GM04503 (cell line): ENCODE measurements at places on chromosomes 16 and 17.

DNA sequence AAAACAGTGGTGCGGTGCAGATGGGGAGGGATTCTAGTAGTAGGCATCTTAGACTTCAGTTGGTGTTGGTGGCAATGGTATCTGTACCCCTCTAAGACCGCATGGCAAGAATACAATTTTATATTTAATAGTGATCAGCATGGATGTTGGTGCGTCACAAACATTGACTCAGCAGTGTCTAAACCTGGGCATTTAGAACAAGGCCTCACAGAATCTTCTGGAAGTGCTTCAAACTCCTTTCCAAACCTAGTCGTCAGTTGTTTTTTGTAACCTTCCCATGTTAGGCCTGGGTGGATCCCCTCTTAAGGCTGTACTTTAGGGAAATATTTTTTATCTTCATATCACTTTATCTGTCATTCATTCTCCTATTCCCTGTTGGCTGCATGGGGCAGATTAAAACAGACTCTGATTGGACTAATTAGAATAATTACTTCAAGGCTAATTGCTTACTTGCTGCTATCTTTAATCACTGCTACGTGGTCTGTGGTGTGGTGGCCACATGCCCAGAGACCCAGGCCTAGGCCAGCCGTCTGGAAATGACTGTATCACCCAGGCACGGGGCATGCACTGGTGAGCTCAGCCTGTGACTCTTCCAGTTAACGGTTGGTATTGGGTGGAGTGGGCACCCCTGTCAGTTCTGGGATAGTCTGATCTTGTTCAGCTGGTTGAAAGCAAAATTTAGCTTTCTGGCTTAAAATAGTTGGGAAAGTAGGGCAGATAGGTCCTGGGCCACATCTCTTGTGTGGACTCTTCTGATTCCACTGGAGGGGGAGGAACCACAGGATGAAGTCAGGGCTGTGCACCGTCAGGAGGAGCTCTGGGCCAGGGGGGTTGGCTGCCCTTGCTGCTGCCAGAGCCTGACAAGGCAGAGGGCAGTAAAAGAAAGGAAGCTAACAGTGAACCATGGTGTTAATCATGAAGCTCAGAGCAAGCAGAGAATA is 4.5 kb downstream of the ALKBH5 start:
- DNase-seq: peak; percentile 39

DNA sequence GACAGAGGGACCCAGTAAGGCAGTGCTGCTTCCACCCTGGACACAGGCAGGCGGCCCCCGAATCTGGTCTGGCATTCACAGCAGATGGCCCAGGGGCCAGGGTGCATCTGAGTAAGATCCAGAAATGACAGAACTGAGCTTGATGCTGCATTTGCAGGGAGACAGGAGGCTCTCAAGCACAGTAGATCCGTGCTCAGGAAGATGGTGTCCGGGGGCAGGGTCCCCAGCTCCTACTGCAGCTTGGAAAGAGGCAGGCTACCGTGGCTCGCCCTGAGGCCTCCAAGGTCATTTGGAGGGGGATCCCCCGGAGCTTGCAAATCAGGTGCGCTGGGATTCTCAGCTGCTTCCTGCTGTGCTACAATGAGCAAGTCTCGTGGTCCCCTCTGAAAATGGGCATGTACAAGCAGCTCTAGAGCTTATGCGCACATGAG is 2.2 kb downstream of the C16orf95 start:
- DNase-seq: no peak

DNA sequence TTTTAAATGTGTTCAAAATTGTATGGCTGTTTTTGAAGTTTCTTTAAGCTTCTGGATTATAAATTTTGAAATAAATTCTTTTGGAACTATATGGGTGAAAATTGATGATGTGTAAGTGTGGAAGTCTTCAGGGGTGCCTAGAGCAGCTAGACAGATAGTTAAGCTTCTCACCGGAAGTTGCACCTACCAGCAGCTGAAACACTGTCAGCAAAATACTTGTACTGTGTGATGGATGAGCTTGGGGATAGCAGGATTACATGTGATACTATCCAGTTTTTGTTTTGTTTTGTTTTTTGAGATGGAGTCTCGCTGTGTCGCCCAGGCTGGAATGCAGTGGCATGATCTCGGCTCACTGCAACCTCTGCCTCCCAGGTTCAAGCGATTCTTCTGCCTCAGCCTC is 19.7 kb downstream of the RBL2 start:
- DNase-seq: no peak

- DNase-seq: no peak
Measured at GRCh38 chr16:3216263-3216640, 18.7 kb downstream of the ZNF200 start.

DNA sequence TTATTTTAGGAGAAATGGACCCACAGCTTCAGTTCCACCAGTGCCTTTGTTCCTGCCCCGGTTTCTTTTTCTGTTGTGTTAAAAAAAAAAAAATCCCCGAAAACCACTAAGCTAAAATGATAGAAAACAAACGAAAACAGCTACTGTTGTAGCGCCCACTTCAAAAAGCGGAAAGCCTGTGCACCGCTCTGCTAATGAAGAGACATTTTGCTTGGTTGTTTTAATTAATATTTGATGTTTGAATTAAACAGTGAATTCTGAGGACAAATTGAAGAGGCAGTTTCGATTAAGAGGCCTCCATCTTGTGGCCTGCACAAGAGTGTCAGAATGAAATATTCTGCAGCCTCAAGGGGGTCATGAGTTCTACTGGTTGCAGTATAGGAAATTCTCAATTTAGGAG is 186.7 kb downstream of the RPTOR start:
- DNase-seq: no peak

GRCh38 chr16:53092284-53092683 is 37.5 kb downstream of the CHD9 start:
- no peak for DNase-seq

DNA sequence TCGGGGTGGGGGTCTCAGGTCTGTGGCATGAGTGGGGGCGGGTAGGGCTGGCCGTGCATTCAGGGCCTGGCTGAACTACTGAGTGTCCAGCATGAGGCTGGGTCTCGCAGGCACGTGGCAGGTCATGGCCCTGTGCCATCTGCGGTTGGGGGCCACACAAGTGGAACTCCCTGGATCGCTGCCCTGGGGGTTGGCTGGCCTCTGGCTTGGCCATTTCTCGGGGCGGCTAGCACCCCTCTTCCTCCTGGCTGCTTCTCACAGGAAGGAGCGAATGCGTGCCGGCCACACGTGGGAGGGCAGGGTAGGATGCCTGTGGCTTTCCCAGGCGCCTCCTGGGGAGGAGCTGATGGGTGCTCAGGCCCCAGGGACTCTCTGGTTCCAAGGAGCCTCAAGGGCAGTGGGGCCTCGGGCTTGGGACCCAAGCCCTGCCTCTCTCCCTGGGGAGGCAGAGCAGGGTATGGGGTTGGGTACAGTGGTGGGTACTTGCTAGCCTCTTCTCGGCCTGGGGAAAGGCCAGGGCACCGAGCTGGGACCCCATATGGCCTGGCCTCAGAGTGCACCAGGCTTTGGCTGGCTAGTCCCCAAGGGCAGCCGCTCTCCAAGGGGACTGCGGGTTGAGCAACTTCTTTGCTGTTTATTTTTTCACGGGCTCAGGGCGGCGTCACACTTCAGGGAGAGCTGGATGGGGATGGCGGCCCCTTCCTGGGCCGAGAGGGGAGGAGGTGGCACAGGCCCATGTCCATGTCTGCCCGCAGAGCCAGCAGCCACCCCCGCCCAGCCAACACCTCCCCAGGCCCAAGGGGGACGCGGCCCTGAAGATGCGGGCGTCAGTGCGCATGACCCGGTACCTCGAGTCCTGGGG is 37.5 kb downstream of the ADCY7 start:
- DNase-seq: no peak

DNA sequence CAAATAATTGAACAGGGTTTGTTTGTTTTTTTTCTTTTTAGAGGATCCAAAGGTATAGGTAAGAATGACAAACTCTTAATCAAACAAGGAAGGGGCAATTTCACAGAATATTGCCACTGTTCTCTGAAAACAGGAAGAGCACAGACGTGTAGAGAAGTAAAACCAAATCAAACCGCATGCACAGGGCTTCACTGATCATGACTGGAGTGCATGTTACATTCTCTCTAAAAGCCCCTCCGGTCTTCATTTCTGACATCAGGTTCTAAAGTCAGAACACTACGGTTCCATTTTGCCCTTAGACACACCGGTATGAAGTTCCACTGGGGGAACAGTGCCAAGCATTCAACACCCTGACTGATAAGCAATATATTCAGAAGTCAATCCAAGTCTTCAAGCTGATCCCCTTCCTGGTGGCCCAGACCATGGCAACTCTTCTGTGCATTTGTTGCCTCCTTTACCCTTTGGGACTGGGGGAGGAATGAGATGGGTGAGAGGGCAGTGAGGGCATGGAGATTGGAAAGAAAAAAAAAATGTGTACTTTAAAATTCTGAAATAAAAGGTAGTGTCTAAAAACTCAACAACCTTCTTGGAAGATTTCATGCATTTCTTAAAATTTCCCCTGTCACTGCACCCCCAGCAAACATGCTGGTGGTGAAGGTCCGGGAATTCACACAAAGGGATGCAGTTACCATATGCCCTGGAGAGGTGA is 1.4 kb downstream of the MMD start:
- DNase-seq: no peak

DNA sequence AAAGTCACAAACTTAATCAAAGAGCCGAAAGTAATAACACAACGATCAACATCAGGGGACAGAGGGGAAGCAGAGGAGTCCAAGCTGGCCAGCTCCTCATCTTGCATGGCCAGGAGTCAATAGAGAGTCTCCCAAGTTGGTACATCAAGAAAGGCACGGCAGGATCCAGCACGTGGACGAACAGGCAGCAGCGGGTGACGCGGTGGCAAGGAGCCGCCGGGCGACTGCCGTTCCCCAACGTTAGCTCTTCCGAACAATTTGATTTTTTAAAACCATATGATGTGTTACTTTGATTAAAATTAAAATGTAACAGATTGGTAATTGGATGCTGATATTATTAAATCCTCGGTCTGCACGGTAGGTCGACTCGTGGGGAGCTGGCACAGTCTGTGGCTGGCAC is 81.8 kb upstream of the DOC2B start:
- no peak for DNase-seq

- DNase-seq: no peak
Measured at GRCh38 chr16:85664580-85665372, 24.0 kb downstream of the GINS2 start.

DNA sequence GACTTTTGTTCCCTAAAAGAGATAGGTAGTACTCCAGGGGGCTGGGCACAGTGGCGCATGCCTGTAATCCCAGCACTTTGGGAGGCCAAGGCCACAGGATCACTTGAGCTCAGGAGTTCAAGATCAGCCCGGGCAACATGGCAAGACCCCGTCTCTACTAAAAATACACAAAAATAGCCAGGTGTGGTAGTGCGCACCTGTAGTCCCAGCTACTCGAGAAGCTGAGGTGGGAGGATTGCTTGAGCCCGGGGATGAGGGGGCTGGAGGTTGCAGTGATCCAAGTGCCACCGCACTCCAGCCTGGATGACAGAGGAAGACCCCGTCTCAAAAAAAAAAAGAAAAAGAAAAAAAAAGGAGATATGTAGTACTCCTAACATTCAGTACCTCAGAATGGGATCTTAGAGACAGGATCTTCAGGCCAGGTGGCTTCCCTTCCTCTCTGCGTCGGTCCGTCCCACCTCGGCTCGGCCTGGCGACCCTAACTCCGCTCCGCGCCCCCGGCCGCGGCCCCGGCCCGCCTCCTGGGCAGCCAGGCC is 89.6 kb downstream of the CDC27 start:
- no peak for DNase-seq

- DNase-seq: no peak
Measured at GRCh38 chr17:45388604-45389325, 43.9 kb downstream of the ARHGAP27 start.

GRCh38 chr16:442976-443375 is 17.5 kb downstream of the RAB11FIP3 start:
- DNase-seq: no peak

GRCh38 chr16:80683646-80684045 is 120.8 kb downstream of the CDYL2 start:
- no peak for DNase-seq

GRCh38 chr17:67315865-67316264 is 50.5 kb downstream of the PSMD12 start:
- no peak for DNase-seq

- DNase-seq: no peak
Measured at GRCh38 chr17:76844846-76845245, 23.4 kb upstream of the MGAT5B start.

DNA sequence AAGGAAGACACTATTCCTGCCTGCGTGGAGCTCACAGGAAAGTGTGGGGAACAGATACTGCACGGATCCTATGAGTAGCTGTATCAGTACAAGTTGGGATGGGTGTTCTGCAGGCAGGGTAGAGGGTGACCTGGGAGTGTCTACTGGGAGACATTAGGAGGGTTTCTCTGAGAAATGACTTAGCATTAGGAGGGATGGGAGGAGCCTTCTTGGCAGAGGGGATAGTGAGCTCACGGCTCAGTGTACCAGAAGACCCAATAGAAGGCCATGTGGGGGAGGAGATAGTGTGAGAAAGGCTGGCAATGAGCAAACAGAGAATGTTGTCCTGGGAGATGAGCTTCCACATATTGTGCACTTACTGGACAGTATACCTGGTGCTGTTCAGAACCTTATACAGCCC is 109.1 kb downstream of the MSI2 start:
- no peak for DNase-seq

DNA sequence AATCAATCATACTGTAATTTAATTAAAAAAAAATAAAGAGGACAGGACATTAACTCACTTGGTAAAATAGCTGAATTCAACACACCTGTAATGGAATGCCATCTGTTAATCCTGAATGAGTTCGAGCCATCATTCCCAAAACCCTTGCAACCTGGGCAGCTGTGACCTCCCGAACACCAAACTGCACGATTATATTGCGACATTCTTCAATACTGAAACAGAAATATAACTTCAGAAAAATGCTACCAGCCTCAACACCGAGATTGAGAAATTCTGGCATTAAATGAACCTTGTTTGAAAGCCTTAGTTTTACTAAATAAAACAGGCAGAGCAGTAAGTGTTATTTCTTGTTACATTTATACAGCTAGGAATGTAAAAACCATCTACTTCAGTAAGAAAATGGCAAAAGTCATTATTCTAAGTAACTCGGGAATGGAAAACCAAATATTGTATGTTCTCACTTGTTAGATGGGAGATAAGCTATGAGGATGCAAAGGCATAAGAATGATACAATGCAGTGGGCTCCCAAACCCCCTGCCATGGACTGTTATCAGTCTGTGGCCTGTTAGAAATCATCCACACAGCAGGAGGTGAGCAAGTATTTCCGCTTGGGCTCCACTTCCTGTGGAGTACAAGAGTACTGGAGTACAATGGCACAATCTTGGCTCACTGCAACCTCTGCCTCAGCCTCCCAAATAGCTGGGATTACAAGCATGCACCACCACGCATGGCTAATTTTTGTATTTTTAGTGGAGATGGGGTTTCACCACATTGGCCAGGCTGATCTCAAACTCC is 46.5 kb downstream of the CNOT1 start:
- no peak for DNase-seq

- DNase-seq: no peak
Measured at GRCh38 chr16:14029658-14030057, 41.5 kb upstream of the MRTFB start.

- peak; percentile 40 for DNase-seq
Measured at GRCh38 chr16:4614571-4615383, at the start of gene UBALD1. Gene UBALD1, minus strand, starts transcription at chr16:4614888. Its CDS starts 91 bp downstream, at chr16:4614797.

- no peak for DNase-seq
Measured at GRCh38 chr17:80449930-80450576, 26.4 kb downstream of the NPTX1 start.

- DNase-seq: no peak
Measured at GRCh38 chr16:87438611-87438985, 46.5 kb downstream of the MAP1LC3B start.
